ENCODE measurements at places on chromosomes 11 and 22. TPM values are rescaled to one million over a fixed set of nuclear protein-coding genes. Genes with fewer than 3 reads are reported as not detected.

The TRIM22 gene
- 3.0 TPM for total RNA-seq

The P2RX3 gene
- not detected for total RNA-seq

The MUC5B gene
- total RNA-seq = 0.07 TPM

The RRP8 gene
- 20.1 TPM for total RNA-seq

- DNase-seq = peak; percentile 59
These were observed 697 bp downstream of the LGALS1 start for GRCh38 chr22:37675930-37676735.

All from H7 (cell line).